ENCODE measurements at places on chromosomes 2 and 18.

DNA sequence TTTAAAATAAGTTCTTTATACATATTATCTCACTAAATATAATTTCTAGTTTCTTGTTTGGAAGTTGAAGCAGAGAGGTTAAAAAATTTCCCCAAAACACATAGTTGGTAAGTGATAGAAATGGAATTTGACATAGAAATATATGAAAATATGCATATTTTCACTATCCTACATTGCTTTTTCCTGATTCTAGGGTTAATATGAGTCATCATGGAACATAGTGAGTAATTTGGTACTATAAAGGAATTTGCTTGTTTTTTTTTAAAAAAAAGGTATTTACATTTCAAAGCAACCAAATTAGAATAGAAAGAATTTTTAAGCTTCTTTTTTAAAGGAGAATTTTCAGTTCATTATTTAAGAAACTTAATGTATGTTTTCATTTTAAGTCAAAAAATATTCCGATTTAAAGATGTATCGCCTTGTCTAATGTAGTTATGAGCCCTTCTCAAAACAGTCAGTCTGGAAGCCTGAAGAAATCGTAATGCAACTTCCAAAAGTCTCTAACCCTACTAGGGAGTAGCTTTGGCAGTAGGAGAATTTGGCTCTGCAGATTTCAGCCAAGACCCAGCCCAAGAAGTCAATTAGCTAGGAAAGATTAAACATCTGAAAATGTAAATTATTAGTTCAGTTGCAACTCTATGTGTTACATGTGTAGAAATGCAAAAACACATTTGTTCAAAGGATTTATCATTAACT lies 147.3 kb downstream of the RDH14 start:
- DNase-seq: no peak

GRCh38 chr2:72789241-72789640 lies 36.6 kb downstream of the EXOC6B start:
- DNase-seq: no peak

DNA sequence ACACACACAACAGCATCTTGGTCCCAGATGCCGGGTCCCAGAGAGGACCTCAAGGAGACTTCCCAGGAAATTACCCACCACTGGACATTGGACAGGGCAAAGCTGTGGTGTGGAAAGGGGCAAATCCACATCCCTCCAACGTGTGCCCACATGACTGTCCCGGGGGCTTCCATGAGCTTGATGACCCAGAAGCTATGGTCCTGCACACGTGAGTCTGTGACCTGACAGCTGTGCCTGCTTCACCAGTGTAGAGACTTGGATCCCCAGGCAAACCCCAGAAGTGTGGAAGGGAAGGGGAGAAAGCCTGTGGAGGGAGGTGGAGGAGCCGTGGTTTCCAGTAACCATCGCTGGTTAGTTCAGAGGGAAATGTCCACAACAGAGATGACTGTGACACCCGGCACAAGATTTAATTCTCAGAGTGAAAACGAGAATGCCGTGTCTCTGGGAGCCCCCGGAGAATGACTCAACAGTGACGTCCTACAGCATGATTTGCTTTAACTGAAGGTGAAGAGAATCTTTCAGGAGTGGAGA lies 19.1 kb upstream of the GPR55 start:
- DNase-seq: no peak

GRCh38 chr2:49042488-49042887 lies 111.8 kb downstream of the FSHR start:
- DNase-seq: no peak

DNA sequence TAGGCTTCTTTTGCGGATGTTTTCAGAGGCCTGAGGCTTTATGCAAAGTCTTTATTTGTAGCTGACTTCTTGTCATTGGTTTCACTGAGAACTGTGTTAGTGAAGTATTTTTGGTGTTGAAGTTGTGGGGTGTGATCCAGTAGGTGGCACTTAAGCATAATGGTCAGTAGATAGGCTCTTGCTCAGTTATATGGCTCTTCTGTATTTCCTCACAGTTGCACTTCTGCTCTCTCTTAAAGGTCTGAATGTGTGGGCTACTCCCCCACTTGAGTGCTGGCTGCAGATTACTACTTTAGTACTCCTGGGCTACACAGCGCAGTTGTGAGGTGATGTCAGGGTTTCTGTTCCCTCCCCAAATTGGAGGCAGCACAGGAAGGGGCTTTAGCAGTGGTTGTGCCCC lies 133.8 kb upstream of the SCN7A start:
- no peak for DNase-seq

Measured in CD4-positive, alpha-beta T cell treated with Interferon alpha-2 for 1 hour (primary cell).